ENCODE measurements at places on chromosomes 2 and 18.

- no peak for DNase-seq
Observed at GRCh38 chr2:120865656-120866055, 130.0 kb downstream of the GLI2 start.

DNA sequence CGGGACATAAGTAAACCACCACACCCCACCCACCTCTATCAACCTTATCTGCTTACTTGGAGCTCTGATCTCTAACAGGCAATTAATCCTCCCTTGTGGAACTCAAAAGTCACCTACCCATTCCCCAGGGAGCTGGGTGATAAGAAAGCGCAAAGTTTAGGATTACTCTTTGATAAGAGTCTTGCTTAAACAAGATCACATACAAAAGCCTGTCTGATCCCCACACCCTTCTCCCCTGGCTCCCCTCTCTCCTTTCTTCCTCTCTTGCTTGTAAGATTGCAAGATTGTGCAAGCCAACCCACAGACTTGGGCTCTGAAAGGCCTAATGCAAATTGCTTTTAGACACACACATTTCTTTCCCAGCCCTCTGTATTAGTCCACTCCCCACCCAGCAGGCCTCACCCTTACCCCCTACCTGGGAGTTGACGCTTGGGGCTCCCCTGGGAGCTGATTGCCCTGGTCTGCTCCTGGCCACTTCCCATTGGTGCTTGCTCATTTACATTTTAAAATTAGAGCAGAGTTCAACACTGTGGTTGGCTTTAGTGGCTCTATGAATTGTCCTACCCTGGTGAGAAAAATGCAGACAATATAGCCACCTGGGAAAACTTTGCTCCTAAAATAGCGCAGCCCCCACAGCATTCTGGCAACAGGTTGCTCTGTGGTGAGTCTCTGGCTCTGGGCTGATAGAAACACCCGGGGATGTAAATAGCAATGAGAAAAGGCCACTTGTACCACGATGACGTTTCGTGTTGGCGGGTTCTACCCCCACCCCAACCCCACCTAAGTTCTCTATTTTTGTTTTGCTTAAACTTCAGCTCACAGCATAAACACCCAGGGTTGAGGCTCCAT lies 92.8 kb upstream of the MSH2 start:
- no peak for DNase-seq

- no peak for DNase-seq
Observed at GRCh38 chr18:52682260-52682659, 342.3 kb downstream of the DCC start.

GRCh38 chr2:241796610-241797138 lies 12.3 kb upstream of the NEU4 start:
- no peak for DNase-seq

- no peak for DNase-seq
Observed at GRCh38 chr2:23380562-23381065, 4.4 kb upstream of the KLHL29 start.

DNA sequence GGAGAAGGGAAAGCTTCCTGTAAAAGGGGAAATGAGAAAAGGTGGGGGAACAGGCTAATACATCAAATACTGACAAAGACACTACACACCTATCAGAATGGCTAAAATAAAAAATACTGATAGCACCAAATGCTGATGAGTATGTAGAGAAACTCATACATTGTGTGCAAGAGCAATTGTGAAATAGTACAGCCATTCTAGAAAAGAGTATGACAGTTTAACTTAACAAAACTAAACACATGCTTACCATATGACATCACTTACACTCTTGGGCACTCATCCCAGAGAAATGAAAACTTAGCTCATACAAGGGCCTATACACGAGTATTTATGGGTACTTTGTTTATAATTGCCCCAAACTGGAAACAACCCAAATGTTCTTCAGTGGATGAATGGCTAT lies 53.4 kb downstream of the ZNF638 start:
- no peak for DNase-seq

GRCh38 chr18:49365346-49365745 lies 95.1 kb downstream of the DYM start:
- no peak for DNase-seq

DNA sequence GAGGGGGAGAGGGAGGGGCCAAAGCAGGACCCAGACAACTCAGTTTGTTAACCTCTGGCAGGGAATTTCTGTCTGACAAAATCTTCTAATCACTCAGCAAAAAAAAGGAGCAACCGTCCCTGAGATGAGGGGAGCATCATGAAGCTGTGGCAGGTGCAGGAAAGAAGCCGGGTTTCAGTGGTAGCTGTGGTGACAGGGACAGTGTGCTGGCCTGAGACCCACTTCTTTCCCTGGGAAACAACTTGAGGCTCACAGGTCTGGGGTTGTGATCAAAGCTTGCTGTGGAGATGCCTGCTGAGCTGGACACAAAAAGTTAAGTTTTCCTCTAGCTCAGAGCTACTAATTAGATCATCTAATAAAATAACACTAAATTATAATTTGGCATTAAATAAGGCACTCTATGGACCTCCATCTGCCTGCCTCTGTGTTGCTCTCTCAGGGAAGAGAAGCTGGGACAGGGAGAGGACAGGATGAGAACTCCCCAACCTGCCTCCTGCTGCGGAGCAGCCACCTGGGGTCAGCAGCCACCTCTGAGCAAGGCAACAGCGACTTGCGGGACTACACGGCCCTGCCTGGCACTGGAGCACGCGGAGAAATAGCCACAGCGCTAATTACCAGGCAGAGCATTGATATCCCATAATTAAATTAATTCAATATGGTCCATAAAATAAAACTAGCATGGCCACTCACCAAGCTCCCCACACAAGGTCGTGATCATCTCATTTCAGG lies 104.6 kb upstream of the TEX51 start:
- DNase-seq = no peak

DNA sequence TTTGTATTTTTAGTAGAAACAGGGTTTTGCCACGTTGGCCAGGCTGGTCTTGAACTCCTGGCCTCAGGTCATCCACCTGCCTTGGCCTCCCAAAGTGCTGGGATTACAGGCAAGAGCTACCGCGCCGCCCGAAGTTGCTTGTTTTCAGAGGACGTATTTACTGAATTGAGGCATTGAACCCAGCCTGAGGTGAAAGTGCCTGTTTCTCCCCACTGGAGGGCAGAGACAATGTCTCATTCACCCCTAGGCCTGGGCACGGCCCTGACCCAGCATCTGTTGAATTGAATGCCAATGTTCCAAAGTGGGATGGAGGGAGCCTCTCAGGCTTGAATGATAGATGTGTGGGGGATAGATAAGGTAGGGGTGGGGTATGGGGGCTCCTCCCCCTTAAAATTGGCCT lies 4.5 kb upstream of the TMBIM1 start:
- no peak for DNase-seq

- no peak for DNase-seq
Observed at GRCh38 chr18:76615065-76615733, 120.2 kb upstream of the ZNF516 start.

DNA sequence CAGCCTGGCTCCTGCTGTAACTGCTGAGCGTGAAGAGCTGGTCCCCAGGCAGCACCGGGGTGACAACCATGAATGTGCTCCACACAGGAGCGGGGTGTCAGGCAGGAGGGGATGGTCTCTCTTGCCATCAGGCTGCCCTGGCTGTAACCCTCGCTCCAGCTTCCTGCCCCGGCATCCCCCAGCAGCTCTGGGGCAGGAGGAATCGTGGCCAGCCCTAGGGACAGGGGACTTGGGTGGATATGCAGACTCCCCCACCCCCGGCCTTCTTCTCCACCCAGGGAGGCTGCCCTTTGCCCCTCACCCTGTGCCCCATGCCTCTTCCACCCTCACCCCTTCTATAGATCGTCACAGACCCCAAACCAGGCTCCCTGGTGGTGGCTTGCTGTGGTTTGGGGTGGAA lies 69.4 kb upstream of the SMAD7 start:
- no peak for DNase-seq

DNA sequence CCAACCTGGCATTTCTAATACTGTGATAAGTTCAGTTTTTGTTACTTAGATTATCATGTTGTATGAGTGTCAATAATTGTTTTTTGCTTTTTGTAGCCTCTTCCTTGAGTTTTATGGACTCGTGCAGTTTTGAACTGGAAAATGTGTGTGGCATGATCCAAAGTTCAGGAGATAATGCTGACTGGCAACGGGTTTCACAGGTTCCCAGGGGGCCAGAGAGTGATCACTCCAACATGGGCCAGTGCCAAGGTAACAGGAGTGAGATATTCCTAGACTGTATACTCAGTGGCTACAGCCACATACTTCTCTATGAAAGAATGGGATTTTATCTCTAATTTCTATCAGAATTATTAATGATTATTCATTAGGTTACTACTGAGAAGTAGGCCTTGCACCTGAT lies 18.2 kb downstream of the MEP1B start:
- no peak for DNase-seq

DNA sequence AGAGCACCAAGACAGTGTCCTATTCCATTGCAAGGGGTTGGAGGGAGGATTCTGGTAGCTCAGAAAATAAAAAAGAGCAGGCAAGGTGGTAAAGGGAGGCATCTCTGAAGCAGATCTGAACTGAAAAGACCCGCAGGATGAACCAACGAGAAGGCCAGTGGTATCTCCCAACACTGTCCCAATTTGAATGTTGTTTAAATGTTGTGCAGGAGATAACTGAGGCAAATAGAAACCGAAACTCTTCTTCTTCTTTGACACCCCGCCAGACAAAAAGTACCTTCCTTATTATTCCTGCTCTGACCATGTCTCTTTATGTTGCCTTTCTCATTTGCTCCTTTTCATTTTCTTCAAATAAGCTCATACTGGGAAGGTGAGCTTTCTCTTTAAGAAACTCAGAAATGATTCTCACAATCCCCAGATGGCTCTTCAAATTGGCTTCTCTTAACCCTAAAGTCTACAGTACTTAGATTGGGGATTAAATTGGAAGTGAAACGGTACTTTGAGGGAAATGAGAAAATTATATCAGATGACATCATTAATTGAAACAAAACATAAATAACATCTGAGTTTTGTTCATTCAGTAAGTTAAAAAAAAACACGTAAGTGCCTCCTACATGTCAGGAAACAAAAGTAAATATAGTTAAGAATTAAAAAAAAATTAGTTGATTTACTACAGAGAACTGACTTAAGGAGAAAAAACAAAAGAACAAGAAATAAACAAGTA lies 143.6 kb downstream of the WDPCP start:
- DNase-seq = no peak

- DNase-seq = no peak
Observed at GRCh38 chr2:25383806-25384205, 42.1 kb upstream of the DNMT3A start.

- no peak for DNase-seq
Observed at GRCh38 chr2:163733301-163733938, 2.4 kb downstream of the FIGN start.
